Activated naive CD4-positive, alpha-beta T cell (primary cell): ENCODE measurements at places on chromosomes 1 and 21.

GRCh38 chr1:21491488-21492355, 17.5 kb upstream of the ALPL start:
- no peak for DNase-seq

- no peak for DNase-seq
Measured at GRCh38 chr1:81414488-81415015, 386.2 kb upstream of the ADGRL2 start.

DNA sequence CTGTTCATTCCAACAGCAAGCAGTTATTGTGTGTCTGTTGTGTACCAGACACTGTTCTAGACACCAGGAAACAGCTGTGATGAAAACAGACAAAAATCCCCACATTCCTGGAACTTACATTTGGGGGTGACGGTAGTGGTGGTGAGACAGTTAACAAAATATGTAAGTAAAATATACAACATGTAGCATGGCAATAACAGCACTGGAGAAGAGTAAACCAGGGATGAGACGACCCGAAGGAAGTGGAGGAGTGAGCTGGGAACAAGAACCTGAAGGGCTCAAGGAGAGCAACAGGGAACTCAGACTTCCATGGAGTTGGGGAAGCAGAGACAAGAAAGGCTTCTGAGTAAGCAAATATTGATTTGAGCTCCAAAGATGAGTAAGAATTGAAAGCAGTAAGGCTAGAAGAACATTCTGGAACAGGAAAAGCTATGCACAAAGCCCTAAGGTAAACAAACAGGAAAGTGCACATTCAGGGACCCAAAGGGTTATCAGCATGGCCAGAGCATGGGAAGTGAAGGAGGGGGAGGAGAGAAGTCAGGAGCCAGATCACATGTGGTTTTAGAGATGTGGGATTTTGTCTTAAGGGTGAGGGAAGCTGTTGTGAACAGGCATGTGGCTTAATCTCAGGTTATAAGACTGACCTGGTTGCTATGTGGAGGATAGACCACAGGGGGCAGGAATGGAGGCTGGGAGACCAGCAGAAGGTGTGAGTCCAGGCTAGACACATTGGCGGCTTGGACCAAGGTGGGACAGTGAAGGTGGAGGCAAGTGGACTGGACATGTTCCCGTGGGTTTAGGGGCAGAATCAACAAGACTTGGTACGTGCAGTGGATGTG, 7.3 kb downstream of the CSF1 start:
- DNase-seq = no peak

DNA sequence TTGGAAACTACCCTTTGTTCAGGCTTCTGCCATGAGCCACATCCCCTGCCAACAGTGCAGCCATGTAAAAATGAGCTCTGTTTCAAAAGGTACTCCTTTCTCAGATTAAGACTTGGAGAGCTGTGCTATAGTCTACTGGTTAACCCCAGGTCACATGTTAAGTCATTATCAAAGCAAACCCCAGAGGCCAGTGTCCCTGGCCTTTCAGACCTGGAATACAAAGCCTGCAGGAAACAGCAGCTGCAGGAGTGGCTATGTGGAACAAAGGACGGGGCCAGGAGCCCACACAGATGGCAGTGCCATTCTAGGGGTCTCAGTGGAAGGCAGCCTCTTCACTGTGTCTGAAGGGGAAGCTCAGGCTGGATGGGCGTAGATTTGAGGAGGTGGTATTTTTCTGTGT, 6.7 kb downstream of the ZNF496 start:
- no peak for DNase-seq

DNA sequence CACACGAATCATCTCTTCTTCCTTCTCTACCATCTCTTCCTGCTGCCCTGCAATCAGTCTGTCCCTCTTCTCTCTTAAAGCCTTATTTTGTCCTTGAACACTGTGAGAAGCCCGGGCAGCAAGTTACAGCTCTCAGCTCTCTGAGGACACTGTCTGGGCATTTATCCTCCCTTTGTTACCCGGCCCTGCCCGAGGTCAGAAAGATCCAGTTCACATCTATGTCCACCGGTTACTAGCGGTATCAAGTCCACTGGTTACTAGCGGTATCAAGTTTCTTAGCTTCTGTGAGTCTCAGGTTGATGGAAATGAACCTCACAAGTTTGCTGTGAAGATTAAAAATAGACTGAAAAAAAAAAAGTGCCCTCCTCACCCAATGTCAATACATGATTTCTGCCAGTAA, 18.8 kb downstream of the IFNLR1 start:
- no peak for DNase-seq

GRCh38 chr1:154819628-154820590, 50.2 kb downstream of the KCNN3 start:
- no peak for DNase-seq

DNA sequence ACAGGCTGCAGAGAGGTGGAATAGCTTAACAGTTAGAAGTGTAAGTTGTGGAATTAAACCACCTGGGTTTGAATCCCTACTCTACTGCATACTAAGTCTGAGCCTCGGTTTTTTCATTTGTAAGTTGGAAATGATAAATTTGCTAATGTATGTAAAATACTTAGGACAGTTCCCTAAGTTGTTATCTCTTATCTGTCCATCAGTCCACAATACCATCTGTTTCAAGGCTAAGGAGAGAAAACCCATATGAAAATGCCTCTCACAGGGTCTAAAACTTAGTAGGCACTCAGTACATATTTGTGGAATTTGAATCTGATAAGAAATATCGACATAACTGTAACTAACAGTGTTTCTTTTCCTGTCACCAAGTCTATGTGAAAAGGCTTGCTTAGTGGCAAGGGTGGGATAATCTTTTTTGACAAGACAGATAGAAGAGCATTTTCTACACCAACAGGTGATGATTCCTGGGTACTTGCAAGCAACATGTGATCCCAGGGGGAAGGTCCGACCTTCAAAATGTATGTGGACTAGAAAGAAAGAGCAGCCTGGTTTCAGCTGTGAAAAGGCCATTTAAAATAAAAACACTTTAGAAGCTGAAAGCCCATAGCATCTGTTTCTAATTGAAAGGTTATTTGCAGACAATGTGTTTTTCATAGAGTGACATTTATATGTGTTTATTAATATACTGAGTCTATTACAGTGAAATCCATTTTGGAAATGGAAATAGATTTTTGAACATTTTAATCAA, 202.9 kb downstream of the HHAT start:
- no peak for DNase-seq

DNA sequence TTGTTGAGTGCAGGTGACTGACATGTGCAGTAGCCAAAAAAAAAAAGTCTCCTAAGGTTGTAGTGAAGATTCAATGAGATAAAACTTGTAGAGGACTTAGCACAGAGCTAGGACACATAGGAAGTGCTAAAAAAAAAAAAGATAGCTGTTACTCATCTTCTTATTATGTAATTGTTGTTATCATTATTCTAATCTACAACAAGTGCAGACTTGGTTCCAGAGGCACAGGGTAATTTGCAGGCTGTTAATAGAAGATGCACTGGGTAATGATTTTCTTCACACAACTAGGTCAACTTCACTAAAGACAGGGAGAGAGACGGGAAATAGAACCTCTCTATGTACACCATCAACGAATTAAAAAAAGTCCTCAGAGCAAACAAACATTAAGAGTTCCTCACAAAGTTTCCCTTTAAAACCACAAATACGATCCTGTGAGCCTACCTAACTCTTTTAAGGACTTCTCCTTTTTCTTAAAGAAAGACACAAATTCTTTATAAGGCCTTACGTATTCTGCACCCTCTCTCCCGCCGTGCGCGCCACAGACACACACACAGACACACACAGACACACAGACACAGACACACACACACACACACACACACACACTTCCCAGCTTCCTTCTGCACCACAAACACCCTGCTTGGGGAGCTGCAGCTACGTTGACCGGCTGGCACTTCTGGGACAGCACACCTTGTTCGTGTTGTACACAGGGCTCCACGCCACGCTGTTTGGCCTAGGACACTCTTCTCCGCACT, 49.8 kb upstream of the GADD45A start:
- DNase-seq = no peak

DNA sequence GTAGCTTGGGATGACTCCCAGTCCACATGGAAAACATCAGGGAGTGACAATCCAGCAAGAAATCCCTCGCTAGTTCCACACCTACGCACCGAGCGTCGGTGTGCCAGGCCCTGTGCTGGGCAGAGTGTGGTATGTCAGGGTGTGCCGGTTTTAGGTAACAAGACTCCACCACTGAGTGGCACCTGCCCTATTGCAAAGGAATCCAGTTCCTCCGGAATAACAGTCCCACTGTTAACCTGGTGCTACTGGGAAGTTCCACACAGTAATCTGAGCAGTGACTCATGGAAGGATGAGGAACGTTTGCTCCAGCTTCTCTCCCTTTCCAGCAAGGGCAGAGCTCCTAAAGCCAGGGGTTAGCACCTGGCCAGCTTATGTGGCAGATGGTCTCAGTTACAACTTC, 14.3 kb downstream of the RNF207 start:
- no peak for DNase-seq

GRCh38 chr1:156101880-156102279, 12.6 kb upstream of the LMNA start:
- DNase-seq = no peak

GRCh38 chr1:176384841-176385240, 78.1 kb upstream of the PAPPA2 start:
- no peak for DNase-seq

GRCh38 chr1:26626994-26627393, 68.8 kb upstream of the ARID1A start:
- no peak for DNase-seq

DNA sequence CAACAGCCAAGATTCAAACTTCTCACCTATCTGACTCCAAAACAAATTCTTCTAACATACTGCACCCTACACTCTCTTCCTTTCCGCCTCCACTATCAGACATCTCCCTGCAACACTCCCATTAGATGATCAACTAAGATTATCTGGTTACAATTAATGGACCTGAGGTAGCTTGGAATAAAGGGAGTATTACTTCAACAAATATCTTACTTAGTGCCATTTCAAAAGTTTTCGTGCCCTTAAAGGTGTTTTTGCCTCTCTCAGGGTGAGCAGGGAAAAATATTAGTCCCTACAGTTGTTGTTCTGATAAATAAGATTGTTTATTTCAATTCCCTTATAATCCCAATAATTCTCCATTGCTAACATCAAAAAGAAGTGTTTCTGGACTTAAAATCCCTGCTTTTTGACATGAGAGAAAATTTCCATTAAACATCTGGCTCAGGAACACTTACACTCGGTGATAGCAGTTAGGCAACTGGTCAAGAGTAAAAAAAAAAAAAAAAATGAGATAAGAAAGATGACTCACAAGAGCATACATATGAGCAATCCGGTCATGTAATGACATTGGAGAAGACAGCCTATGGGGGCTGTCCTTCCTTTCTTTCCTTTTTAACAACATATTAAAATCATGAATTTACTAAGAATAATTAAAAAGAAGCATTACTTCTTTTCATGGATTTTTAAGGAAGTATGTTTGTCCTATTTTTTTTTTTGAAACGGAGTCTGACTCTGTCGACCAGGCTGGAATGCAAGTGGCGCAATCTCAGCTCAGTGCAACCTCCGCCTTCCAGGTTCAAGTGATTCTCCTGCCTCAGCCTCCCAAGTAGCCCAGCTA, 7.6 kb downstream of the RSBN1 start:
- no peak for DNase-seq

- DNase-seq = no peak
Measured at GRCh38 chr1:241048622-241049021, 308.4 kb downstream of the RGS7 start.

- no peak for DNase-seq
Measured at GRCh38 chr1:231626951-231627614, 493 bp downstream of the DISC1 start.

GRCh38 chr1:64866689-64867088, 99.7 kb downstream of the JAK1 start:
- DNase-seq = no peak

DNA sequence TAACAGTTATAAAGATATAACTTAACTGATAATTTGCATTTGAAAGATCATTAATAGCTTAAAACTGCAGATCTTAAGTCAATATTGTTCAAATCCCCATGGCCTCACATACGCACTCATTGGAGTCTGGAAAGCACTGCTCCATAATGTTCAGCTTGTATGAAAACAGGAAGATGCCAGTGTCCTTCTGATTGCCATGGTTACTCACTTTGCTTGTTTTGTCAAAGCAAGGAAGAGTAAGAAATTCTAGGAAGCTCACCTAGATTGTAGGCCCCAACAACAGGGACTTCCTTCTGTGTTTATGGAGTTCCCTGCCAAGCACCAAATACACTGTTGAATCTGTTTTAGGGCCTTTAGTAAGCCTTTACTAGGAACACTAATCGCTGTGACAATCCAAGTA, 10.9 kb downstream of the GAS5 start:
- DNase-seq = no peak

GRCh38 chr1:178536329-178536728, 23.4 kb downstream of the TEX35 start:
- no peak for DNase-seq

DNA sequence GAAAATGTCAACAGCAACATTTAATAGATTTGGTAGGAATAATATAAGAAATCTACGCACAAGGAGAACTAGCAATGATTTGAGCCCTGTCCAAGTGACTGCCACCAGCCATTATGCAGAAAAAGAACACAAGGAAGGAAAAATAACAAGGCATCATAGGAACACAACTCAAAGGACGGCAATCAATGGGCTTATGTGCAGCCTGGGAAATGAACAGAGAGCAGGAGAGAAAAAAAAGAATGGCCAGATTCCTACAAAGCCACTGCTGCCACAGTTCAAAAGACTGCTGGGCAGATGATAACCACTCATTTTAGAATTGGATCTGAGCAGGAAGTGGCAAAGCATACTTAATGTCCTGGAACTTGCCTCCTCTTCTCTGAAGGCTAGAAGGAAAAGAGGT, 274.3 kb upstream of the CAMK1G start:
- no peak for DNase-seq

GRCh38 chr1:15324869-15325335, 77.9 kb downstream of the FHAD1 start:
- DNase-seq = no peak

DNA sequence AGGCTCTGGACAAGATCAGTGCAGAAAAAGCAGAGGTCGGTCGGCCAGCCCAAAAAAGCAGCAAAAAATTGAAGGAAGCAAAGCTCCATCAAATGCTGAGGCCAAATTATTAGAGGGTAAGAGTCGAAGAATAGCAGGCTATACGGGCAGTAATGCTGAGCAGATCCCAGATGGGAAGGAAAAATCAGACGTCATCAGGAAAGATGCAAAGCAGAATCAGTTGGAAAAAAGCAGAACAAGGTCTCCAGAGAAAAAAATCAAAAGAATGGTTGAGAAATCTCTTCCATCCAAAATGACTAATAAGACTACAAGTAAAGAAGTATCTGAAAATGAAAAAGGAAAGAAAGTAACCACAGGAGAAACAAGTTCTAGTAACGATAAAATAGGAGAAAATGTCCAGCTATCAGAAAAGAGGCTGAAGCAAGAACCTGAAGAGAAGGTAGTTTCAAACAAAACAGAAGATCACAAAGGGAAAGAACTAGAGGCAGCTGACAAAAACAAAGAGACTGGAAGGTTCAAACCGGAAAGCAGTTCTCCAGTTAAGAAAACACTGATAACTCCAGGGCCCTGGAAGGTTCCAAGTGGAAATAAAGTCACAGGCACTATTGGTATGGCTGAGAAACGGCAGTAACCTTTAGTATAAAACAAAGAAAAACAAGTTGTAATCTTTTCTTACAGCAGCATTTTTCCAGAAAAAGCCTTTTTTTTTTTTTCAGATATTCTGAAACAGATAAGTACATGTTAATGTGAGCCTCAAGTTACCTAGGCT, 75.7 kb downstream of the PHTF1 start:
- no peak for DNase-seq

GRCh38 chr21:34612557-34612956, 2.4 kb downstream of the RCAN1 start:
- no peak for DNase-seq
